Thyroid gland (tissue), 4 donors: ENCODE measurements at places on chromosomes 16 and 17.

DNA sequence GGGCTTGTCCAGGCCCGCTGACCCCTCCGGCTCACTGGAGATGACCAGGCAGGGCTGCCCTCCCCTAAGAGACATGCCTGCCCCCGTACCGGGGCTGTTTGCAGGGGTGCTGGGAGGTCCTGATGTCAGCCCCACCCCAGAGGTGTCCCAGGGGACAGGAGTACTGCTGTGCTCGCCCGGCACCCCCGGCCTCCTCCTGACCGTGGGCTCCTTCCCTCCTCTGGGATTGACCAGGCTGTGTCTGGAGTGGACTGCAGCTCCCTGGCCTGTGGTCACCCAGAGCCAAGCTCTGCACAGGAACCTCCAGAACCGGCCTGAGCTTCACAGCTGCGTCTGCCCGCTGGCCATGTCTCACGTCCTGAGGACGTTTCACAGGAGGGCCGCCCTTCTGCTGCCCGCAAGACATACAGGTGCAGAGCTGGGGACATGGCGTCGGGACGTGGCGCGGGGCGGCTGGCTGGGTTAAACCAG lies 53.2 kb downstream of the LMF1 start:
- DNase-seq: no peak

- no peak for DNase-seq
Observed at GRCh38 chr17:10025224-10025623, 120.2 kb upstream of the RCVRN start.

DNA sequence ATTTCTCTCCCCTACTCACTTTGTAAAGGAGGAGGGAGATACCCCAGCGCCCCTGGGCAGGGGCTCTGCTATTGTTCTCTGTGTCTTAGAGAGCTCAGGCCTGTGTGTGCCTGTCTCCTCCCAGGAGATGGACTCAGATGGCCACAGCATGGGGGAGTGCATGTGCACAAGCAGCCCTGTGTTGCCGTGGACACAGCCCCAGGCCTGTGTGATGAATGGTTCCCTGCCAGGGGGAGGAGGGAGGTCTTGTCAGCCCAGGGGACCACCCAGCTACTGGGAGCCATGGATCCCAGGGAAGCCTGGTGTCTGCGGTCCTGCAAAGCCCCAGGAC lies 26.3 kb downstream of the GINS2 start:
- no peak for DNase-seq

- DNase-seq: no peak
Observed at GRCh38 chr17:2453325-2453724, 52.5 kb upstream of the MNT start.

DNA sequence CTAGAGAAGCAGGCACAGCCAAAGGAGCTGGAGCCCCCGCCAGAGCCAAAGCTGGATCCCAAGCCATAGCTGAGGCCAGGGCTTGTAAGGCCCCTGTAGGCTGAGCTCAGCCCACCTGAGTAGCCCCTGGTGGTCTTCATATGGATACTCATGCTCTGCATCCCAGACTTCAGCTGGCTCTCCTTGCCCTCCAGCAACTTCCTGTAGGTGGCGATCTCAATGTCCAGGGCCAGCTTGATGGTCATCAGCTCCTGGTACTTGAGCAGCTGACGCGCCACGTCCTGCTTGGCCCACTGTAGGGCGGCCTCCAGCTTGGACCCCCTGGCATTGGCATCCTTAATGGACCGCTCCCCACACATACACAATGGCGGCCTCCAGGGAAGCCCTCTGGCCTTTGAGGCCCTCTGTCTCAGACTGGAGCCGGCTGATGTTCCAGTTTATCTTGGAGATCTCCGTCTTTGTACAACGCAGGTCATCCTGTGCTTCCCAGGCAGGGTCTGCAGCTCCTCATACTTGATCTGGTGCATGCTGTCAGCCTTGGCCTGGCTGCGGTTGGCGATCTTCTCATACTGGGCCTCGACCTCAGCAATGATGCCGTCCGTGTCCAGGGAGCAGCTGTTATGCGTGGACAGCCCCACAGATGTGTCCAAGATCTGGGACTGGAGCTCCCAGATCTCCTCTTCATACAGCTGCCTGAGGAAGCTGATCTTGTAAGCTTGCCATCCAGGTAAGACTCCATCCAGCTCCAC lies 28.9 kb downstream of the IKZF3 start:
- DNase-seq: no peak
